Activated CD4-positive, alpha-beta T cell treated with anti-CD3 and anti-CD28 coated beads, Interleukin-2, Interleukin-4, amounts not matched to agents 100 ng/mL and 50 ng/mL, durations not matched to agents 16 hours and 8 hours (primary cell): ENCODE measurements at places on chromosomes 13 and 19.
A peak's percentile ranks its signal among the peaks of the same experiment; 100 is the strongest.

DNA sequence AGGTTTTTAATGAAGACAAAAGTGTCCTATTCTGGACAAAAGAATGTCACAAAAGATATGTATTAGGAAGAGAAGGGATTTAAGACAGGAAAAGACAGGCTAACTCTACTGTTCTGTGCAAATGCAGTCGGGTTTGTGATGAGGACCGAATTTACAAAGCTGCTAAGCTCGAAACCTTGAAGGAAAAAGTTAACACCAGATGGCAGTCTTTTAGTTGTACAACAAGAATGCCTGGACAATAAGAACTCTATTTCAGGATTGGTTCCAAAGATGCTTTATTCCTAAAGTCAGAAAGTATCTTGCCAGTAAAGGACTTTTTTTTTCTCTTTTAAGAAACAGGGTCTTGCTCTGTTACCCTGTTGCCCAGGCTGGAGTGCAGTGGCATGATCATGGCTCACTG lies 51.1 kb downstream of the HS6ST3 start:
- DNase-seq = no peak

- no peak for DNase-seq
These were observed 9.8 kb upstream of the C1QTNF9 start for GRCh38 chr13:24299488-24300114.

GRCh38 chr19:16417660-16418596 lies 53.8 kb downstream of the EPS15L1 start:
- DNase-seq = peak; percentile 60

- no peak for DNase-seq
These were observed 233.9 kb downstream of the ZIC5 start for GRCh38 chr13:99737481-99738245.

GRCh38 chr19:17522988-17523872 lies 11.8 kb downstream of the PGLS start:
- peak; percentile 83 for DNase-seq

DNA sequence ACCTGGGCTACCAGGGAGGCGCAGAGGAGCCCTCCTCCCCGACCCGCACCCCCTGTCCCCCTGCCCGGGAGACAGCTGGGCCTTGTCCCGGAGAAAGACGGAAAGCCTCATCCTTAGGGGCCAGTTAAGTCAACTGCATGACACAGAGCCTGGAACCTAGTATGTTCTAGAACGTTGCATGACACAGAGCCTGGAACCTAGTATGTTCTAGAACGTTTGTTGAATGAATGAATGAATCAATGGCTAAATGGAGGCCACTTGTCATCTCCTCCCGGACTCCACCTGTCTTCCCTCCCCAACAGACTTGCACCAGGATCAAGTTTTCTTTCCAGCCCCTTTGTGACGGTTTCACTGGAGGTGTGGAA lies 706 bp downstream of the SERP2 start:
- no peak for DNase-seq

- no peak for DNase-seq
These were observed 56.9 kb downstream of the STK24 start for GRCh38 chr13:98519976-98520375.

DNA sequence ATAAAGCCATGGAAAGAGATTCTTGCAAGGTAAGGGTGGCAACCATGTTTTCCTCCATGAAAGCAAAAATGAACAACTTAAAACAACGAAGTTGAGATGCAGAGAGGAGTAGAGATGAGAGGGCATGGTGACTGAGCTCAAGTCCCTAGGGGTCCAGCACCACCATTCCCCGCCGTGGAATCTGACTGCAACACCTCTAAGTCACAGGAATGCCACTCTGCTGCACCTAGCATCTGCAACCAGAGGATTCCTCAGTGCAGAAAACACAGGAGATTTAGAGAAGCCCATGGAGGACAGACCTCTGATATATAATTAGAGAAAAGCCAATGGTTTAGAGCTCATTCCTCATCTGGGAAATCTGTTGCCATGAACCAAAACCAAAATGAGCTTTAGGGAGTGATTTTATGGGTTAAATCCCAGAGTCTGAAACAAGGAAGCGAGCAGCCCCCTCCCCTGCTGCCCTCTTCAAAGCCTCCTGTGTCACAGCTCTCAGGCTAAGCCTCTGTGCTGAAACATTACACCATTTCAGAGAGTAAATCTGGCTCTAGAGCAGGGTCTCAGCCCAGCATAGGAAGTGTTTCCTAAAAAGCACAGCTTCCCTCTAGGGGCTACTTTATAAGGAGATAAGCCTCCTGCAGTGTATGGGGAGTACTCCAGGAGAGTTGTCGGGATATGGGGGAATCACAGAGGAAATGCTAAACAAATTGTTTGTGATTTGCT lies 1043.6 kb downstream of the UQCRFS1 start:
- no peak for DNase-seq

GRCh38 chr13:33316890-33317289 lies 31.3 kb upstream of the STARD13 start:
- no peak for DNase-seq

DNA sequence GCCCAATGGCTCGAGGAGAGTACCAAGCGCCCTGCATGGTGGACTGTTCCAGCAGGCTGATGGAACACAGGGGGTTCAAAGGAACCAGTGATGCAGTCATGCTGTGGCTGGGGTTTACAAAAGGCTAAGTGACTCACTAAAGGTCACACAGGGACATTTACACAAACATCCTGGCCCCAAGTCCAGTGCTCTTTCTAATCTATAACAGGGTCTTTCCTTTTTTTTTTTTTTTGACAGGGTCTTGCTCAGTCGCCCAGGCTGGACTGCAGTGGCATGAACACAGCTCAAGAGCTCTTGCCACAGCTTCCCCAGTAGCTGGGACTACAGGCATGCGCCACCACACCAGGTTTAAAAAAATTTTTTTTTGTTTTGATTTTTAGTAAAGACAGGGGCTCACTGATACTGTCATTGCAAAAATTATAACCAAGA lies 2.8 kb upstream of the SLC25A15 start:
- no peak for DNase-seq

DNA sequence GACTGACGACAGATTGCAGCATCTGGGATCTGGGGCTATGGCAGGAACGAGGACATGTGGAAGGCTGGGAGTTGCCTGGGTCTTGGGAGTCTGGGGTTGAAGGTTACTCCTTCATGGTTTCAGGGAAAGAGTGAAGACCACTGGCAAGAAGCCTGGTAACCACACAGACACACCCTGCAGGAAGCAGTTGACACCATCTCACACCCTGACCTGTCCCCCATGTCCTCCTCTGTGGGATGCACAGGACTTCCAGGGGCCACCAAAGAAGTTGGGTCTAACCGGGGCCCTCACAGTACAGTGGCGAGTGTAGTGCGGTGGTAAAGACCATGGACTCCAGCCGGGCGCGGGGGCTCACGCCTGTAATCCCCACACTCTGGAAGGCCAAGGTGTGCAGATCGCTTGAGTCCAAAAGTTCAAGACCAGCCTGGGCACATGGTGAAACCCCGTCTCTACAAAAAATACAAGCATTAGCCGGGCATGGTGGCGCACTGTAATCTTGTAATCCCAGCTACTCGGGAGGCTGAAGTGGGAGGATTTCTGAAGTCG lies 10.6 kb upstream of the FFAR2 start:
- no peak for DNase-seq

DNA sequence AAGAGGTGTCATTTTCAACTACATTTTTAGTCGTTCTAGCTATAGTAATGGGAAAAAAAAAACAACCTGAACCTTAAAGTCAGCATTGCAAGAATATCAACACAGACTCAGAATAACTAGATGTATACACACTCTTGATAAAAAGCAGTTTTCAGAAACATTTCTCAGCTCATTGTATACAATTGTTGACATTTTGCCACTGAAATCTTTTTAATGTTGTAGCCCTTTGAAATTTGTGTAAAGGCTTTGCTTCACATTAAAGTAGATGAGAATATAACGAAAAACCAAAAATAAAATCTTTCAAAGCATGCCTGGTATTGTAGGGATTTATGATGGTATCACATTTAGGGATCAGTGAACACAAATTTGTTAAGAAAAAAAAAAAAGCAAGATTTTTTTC lies 87.2 kb upstream of the SLC10A2 start:
- no peak for DNase-seq

GRCh38 chr19:5825178-5825577 lies 14.3 kb downstream of the FUT6 start:
- DNase-seq = no peak

DNA sequence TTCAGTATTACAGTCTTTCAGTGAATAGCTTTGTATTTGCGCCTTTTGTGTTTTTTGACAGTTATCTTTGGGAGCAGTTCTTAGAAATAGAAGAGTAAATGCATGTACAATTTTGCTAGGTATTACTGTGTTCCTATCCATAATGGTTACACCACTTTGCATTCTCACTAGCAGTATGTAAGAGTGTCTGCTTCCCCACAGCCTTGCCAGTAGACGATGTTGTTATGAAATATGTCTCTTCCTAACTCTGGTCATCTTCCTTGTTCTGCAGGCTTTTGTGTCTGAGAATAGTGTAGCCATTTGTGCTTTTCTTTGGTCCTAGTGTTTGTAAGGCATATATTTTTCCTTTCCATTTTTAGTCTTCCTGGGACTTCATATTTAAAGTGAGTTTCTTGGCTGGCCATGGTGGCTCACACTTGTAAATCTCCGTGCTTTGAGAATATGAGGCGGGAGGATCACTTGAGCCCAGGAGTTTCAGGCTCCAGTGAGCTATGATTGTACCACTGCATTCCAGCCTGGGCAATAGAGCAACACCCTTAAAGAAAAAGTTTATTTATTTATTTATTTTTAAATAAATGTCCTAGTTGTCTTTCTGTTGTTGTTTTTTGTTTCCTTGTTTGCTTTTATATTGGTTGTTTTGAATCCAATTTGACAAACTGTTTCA lies 140.3 kb downstream of the PDS5B start:
- DNase-seq = no peak

GRCh38 chr19:54013866-54014265 lies 22.4 kb downstream of the CACNG6 start:
- no peak for DNase-seq

- DNase-seq = no peak
These were observed 125.9 kb downstream of the ZDHHC20 start for GRCh38 chr13:21333186-21333585.

DNA sequence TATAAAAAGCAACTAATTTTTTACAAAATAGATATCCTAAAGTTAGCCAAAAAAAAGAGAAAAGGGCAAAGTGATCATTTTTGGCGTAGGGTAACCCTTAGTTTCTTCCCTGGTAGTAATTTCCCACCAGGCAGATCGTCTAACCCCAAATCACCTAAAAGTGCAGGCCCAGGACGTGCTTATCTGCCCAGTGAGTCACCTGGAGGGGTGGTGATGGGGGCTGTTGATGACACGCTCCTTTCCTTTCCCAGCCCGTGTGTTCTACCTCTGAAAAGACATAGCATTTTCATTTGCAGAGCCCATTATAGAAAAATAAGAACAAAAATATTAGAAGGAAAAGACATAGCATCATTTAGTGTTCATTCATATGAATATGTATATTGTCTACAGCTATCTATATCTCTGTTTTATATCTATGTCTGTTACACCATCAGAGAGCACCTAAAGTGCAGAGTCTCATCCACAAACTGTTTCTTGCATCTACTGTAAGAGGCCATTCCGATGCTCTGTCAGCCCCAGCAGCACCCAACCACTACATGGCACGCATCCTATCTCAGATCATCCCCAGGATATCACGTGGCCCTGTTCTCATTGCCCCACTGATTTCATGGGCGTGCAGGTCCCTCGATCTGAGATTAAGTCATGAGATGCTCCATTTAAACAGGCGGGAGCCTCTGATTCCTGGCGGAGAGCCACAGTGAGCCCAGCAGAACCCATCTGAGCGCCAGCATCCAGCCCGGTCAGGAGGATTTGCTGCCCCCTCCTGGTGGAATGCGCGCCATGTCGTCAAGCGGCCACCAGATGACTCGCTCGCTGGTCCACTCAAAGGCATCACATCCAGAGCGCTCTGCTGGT lies 8.5 kb upstream of the LILRB3 start:
- peak; percentile 79 for DNase-seq

DNA sequence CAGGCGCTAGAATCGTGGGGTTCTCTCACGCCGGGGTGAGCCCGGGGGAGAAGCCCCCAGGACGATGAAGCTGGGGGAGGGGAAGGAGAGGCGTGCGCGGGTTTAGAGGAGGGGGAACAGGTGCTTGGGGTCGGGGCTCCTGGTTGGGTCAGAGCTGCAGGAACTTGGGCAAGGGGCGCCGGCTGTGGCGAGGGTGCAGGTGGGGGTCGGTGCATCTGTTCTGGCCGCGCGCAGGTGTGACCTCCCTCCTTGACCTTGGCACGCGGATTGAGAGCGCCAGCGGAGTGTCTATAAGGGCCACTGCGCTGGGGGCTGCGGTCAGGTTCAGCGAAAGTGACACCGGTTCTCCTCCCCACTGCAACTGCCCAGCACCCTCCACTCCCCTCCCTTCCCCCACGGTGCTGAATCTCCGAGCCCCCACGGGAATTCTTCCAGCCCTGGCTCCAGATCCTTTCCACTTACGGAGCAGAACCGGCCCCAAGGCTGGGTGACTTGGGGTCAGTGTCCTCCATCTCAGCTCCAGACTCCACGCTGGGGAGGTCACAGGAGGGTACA lies 618 bp downstream of the TMEM38A start:
- no peak for DNase-seq

GRCh38 chr19:31491242-31491641 lies 142.0 kb upstream of the TSHZ3 start:
- no peak for DNase-seq

GRCh38 chr13:33493672-33494365 lies 208.3 kb upstream of the STARD13 start:
- no peak for DNase-seq

GRCh38 chr19:35088131-35088913 lies 27.3 kb upstream of the FXYD3 start:
- no peak for DNase-seq

DNA sequence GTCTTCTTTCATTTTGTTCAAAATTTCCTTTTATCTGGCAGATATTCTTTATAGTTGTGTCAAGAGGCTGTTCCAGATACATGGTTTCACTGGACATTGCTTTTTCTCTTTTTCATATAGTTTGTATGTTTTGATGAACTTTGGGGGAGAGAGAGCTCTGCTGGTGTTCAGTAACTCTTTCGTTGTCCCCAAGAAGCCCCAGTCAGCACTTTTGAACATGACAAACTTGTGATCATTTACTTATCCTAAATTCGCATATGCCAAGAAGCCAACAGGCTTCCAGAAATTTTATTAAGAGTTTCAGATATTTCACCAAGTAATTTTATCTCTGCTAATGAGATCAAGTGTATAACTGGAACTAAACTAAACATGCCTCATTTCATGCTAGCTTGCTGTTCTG lies 275.8 kb upstream of the GPC6 start:
- DNase-seq = no peak

DNA sequence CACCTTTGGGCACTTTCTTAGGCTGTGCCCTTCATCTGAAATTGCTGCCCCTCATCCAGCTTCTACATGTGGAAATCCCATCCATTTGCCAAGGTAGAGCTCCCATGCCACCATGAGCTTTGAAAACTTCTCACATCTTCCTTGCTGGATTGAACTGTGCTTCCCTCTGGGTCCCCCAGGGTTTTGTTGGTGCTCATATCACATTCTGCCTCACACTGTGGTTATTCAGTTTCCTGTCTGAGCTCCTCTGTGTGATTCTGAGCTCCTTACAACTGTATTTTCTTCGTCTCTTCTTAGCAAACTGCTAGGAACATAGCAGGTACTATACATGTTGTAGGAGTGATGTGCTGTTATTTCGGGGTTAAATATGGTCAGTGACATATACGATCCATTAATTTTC lies 74.9 kb upstream of the KL start:
- DNase-seq = peak; percentile 11

GRCh38 chr19:12856653-12857052 lies 18.3 kb downstream of the MAST1 start:
- no peak for DNase-seq
